ENCODE measurements at places on chromosomes 6 and 20. TPM values are rescaled to one million over a fixed set of nuclear protein-coding genes. Genes with fewer than 3 reads are reported as not detected.

Gene C20orf144
- not detected for total RNA-seq

Gene MED20
- 27.2 TPM for total RNA-seq

Gene NTSR1
- 0.58 TPM for total RNA-seq

Gene NOL7
- total RNA-seq: 35.2 TPM

Gene FRK
- total RNA-seq: 9.6 TPM

Gene CTAGE9
- total RNA-seq: not detected

Gene SSTR4
- 0.18 TPM for total RNA-seq
